Stimulated activated CD8-positive, alpha-beta memory T cell treated with anti-CD3 and anti-CD28 coated beads, Interleukin-4, amount 100 ng/mL, for 4 hours (primary cell): ENCODE measurements at places on chromosomes 7 and 10.

DNA sequence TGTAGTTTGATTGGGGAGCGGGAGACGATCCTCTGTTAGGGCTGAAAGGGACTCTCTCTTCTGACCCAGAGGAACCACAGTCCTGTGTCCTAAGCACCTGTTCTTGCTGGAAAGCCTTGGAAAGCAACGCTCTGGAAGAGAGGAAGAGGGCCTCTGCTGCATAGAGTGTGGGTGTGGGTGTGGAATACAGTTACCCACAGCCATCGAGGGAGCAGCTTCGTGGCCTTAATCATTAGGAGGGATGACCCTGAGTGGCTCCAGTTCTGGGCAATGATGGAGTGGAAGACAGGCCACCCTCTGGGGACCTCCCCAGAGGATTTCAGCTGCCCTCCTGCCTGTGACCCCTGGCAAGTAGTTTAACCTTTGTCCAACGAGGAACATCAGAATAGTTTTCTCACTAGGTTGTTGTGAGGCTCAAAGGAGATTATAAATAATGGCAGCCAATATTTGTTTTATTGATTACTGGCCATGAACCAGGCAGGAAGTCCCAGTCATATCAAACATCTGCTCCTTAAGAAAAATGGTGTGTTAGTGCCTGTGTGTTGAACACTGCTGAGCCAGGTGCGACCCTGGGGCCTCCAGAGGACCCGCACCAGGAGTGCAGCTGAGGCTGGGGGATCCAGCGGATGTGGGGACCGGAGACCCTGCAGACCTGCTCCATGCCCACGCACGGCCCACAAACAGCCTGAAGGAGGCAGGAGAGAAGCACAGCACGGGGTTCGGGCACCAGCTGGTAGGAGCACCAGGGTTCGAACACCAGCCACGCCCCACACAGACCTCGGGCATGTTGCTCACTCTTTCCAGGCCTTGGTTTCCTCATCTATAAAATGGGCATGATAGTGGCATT lies 35.6 kb downstream of the FAM241B start:
- no peak for DNase-seq

DNA sequence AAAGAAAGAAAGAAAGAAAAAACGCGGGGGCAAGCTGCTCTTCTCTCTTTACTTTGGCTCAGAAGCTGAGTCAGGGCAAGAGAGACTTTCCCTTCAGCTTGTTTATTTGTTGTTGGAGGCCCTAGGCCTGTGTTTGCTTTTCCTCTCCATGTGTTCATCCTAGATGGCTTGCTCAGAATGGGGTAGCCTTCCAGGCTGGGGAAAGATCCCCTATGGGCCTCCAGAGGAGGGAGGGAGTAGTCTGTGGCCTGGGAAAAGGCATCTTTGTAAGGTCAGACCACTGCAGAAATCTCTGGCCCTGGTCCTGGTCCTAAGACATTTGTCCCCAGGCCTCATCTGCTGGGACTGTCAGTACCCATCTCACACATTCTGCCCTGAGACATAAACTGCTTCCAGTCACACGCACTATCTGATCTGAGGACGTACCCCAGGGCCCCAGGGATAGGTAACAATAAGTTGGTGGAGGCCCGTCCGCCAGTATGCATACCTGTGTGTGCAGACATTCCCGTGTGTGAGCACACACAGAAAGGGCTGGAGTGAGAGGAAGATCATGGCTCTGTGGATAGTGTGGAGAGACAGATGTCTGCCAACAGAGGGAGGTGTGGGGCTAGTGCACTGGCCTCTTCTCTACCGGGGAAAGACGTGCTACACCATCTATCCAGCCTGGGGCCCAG lies 4.9 kb upstream of the SCD start:
- DNase-seq, result no peak

GRCh38 chr7:17307000-17307399 lies 8.5 kb downstream of the AHR start:
- DNase-seq, result no peak

DNA sequence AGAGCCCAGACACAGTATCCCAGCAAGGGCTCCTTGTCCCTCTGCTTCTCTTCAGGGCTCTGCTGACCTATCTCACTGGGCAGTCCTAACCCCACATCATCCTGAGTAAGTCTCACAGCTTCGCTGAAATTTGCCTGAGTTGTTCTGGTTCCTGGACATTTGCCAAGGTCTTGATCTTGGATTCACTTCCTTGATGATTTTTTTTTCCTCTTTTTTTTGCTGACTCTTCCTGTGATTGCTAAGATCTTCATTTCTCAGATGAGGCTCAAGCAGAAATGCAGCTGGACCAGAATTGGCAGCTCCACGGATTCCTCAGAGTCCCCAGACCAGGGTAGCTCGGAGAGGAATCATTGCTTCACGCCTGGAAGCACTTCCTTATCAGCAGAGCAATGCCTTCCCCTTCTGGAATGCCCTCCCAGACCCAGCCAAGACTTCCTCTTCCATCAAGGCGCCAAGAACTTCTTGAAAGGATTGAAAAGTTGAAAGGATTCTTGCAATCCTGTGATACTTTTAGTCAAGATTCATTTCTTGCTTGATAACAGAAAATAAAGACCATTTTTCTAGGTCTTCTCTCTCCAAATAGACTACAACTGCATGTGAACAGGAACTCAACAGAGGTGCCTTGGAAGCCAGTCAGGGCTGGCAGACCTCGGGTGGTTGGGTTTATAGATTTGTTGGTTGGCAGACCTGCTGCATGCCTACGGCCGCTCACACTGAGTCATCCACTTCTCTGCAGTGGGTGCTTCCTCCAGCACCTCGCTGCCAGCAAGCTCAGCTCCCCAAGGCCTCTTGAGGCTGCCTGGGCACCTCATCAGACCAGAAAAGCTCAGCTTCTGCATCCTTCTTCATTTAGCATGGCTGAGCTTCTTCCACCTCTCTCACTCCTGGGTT lies 8.8 kb upstream of the AFAP1L2 start:
- no peak for DNase-seq

- DNase-seq, result no peak
Observed at GRCh38 chr7:7315851-7316250, 133.5 kb downstream of the C1GALT1 start.

- DNase-seq, result no peak
Observed at GRCh38 chr7:141820067-141820466, 21.2 kb downstream of the PRSS37 start.

GRCh38 chr7:142797391-142798377 lies 26.9 kb downstream of the PRSS2 start:
- DNase-seq, result no peak

GRCh38 chr7:9718071-9718661 lies 1255.5 kb upstream of the PHF14 start:
- no peak for DNase-seq

GRCh38 chr10:62182595-62182994 lies 86.0 kb downstream of the RTKN2 start:
- DNase-seq, result no peak

DNA sequence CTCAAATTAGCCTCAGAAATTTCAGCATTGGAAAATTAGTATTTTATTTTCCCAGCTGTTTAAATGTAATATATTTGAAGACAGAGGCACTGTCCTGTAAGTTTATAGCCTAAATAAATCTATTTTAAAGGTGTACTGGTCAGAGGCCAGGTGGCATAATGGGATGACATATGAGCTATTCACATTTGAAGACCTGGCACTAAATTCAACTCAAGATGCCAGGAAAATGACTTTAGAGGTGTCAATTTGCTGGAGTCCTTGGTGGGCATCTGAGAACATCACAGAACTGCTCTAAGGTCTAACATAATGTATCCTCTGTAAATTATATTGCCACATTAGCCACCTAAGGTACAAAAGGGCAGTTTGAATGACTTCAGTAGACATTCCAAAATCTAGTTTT lies 348.9 kb upstream of the BMPER start:
- DNase-seq, result no peak

DNA sequence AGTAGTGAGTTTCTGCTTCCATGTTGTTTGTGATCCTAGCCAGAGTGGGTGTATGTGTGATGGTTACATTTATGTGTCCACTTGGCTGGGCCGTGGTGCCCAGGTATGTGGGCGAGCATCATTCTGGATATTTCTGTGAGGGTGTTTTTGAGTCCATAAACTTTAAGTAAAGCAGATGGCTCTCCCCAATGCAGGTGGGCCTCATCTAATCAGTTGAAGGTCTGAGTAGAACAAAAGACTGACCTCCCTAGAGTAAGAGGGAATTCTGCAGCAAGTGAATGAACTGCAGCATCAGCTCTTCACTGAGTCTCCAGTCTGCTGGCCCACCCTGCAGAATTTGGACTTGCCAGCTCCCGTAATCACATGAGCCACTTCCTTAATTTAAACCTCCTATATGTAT lies 571.9 kb downstream of the ACTR3B start:
- no peak for DNase-seq

DNA sequence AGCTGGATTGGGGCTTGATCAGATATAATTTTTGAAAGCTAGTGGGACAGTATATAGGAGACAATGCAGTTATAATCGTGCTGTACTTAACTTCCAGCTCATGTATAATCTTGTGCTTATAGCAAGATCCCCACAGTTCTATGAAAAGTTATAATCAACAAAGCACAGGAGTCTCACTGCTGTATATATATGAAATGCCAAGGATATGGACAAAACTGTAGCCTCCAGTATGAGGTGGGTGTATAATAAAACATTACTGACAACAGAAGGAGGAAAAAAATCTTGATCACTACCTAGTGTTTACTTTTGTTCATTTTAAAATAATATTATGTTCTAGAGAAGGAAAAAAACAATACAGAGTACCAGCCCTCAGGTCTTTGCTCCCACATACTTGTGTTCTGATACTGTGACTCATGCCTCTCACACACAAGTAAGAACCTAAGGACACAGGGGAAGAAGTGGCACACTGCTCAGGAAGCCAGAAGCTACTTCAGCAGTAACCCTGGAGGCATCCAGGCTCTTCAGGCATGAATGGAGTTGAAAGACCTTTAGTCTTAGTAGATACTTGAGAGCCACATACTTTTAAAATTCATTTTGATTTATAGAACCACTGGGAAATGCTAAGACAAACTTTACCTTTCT lies 265.7 kb upstream of the IMMP2L start:
- no peak for DNase-seq

- DNase-seq, result no peak
Observed at GRCh38 chr10:33253411-33253810, 81.1 kb downstream of the NRP1 start.

GRCh38 chr10:129038522-129038921 lies 428.5 kb upstream of the MGMT start:
- DNase-seq, result no peak

DNA sequence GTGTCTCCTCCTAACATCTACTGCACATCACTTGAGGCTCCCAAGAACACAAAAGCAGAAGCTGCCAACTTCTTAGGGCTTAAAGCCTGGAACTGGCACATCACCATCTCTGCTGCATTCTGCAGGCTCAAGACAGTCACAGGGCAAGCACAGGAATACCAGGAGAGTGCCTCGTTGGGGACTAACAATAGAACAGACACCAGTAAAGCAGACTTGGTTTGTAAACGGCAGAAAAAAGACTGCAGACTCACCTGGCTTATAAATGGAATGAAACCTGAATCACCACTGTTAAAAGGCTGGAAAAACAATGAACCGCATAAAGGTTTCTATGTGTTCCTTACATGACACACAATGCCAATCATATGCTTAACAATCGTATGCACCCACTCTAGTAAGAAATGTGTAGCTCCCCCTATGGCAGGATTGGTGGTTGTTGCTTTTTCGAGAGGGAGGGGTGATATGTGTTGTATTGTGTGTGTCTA lies 12.8 kb downstream of the RHEB start:
- DNase-seq, result no peak

DNA sequence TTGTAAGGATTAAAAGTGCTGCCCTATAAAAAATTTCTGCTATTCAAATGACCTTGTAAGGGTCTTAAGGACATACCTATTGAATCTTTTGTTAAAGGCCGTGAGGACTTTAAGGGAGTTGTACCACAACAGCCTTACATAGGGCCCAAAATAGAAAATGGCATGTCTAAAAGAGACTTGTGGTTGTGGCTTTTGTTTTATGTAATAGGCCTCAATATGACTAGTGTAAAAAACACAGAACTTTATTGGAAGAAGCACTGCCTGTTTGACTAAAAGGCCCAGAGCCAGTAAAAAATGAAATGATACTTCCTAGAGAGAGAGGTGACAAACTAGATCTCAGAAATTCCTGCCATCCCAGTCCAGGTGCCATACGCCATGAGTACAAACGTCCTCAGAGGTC lies 286.6 kb downstream of the SEMA3D start:
- DNase-seq, result no peak

- DNase-seq, result no peak
Observed at GRCh38 chr10:63204667-63205391, 71.7 kb downstream of the NRBF2 start.

- DNase-seq, result no peak
Observed at GRCh38 chr7:105820363-105821066, 55.9 kb downstream of the ATXN7L1 start.

GRCh38 chr7:158424011-158424410 lies 163.6 kb downstream of the PTPRN2 start:
- DNase-seq, result no peak

GRCh38 chr7:84506151-84506550 lies 311.6 kb upstream of the SEMA3A start:
- DNase-seq, result no peak

DNA sequence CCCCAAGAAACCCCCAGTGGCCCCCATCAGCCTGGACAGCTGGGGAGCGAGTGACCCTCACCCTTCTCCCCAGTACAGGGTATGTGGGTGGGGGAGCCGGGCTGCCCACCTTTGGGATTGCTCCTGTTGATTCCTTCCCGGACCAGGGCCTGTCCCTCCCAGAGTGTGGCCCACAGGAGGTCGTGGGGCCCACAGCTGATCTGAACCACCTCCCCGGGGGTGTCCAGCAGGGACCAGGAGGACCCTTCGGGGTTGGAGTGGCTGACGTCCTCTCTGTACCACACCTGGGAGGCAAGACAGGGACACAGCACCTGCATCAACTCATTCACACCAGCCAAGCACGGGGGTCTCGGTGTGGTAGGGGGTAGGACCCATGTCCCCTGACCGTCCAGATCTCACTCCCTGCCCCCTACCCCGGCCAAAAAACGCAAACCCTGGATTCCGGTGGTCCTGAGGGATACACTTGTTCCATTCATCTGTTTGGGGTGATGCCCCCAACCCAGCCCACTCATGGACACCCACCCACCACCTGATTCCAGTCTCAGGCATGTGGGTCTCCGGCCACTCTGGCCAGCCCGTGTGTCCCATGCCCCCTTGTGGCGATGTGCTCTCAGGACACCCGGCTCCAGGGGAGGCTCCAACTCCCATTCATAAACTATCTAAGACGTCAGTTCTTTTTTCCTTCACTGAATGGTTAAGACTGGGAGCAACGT lies 10.9 kb downstream of the TECPR1 start:
- no peak for DNase-seq

GRCh38 chr7:46741938-46742540 lies 821.0 kb upstream of the IGFBP3 start:
- DNase-seq, result no peak

GRCh38 chr10:30398788-30399187 lies 35.2 kb upstream of the MAP3K8 start:
- no peak for DNase-seq

DNA sequence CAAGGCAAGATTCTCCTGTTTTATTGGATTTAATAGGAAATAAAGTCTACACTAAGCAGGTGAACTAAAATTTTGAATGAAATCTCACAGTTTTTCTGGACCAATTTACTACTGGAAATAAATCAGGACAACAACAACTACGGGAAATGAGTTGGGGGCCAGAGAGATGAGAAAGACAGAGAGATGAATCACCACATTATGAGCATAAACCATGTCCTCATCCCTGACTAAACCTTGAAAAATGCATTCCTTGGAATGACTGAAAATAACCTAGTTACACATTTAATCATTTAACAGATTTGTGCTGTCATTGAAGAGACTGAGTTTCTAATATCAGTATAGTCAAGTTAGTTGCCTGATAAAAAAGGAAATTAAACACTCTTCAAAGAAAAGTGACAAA lies 608.4 kb upstream of the KCND2 start:
- no peak for DNase-seq

GRCh38 chr7:78939669-78940068 lies 513.8 kb downstream of the MAGI2 start:
- no peak for DNase-seq
